ENCODE measurements at places on chromosomes 16 and 17.

- no peak for DNase-seq
Observed at GRCh38 chr16:14333361-14333760, 262.2 kb downstream of the MRTFB start.

- DNase-seq = no peak
Observed at GRCh38 chr16:85981826-85982562, 83.0 kb downstream of the IRF8 start.

- no peak for DNase-seq
Observed at GRCh38 chr16:35188288-35189155, 1729.1 kb downstream of the TP53TG3F start.

DNA sequence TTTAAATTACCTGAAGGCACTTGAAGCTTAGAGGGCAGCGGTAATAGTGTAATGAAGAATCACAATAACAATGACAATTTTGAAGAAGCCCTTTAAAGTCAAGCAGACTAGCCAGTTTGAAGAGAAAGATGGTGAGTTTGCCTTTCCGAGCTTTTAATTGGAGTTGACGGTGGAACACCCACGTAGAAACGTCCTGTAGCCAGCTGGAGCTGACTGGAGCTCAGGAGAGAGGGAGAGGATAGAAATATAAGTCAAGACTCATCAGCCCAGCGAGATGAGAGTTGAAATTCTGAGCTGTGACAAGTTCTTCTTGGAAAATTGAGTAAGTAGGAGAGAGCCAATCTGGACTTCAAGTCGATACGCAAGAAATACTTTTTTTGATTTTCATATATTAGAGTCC is 91.7 kb upstream of the CACNG3 start:
- no peak for DNase-seq

DNA sequence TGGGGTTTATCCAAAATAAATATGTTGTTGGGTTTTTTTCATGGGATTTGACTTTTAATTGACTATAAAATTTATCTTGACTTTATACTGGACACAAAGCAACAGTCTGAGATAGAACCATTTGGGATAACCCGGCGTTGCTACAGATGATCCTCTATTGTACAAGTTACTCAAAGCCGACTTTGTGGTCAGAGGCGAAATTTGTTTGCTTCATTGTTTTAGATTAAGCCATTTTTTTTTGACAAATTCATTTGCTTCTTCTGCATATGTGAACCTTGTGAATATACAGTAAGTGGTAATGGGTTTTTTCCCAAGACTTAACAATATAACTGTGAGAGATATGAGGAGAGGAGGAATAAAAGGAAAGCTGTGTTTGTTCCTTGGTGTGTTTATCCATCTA is 11.8 kb downstream of the MYO1D start:
- no peak for DNase-seq

- DNase-seq = no peak
Observed at GRCh38 chr16:65054457-65054856, 67.4 kb downstream of the CDH11 start.

DNA sequence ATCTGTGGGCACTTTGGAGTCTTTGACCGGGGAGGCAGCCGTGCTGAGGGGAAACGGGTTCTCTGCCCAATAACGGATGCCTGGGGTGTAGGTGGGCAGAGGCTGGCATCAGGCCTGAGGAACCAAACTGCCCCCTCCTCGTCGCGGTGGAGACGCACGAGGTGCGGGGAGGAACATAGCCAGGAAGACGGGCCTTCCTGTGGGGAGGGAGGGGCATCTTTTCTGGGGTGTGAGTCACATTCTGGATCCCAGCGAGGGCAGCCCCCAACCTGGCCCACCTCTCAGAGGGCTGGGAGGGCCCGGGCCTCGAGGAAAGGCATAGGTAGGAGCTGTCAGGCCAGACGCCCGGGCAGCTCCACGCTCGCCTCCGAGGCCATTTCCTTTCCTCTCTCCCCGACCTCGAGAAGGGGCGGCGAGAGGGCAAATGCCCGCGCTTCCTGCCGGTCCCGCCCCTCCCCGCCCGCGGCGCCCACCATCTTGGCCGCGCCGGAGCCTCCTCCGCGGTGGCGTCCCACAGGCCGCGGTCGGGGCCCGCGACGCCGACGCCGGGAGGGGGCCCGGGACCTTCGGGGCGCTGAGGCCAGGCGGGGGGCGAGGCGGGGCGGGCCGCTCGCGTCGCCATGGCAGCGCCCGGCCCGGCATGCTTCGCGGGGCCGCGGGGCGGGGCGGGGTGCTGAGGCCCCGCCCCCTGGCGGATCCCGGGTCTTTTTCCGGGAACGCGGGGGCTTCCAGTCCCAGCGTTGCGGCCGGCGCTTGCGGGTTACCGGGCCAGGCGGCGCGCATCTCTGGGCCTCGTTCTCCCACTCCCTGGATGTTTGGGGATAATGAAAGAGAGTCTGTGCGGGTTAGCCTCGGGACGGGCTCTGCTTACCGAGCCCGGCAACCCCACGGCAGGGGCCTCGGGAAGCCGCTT is 13.2 kb downstream of the RAI1 start:
- DNase-seq = peak; percentile 20

GRCh38 chr16:51816929-51817328 is 665.9 kb upstream of the SALL1 start:
- DNase-seq = no peak

- no peak for DNase-seq
Observed at GRCh38 chr17:82899941-82900340, 60.1 kb upstream of the ZNF750 start.

DNA sequence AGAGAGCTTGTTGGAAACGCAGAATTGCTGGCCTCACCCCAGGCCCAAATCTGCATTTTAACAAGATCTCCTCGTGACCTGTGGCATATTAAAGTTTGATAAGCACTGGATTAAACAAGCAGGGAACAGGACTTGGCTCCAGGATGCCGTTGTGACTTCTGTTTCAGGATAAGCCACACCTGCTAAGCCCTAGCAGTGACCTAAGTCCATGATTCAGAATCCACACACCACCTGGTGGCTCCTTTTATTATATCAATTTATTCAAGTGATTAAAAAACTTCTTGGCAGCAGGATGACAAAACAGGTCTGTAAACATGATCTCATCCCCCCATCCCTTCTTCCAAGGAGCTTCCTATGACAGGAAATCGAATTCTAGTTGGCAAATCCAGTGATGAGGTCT is 9.1 kb downstream of the NAGPA start:
- DNase-seq = no peak

- DNase-seq = no peak
Observed at GRCh38 chr17:4898351-4898750, 985 bp upstream of the C17orf107 start.

DNA sequence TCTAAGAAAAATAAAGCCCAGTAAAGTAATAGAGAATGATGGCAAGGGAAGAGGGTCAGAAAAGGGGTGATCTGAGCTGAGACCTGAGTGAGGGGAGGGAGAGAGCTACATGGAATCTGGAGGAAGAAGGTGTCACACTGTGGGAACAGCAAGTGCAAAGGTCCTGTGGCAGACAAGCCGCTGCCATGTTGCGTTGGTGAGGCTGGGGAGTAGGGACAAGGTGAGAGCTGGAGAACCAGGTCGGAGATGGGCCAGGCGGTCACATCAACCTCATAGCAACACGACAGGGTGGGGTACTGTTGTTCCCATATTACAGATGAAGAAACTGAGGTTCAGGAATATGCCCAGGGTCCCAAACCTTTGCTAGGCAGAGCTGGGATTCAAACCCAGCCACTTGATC is 16.6 kb upstream of the CALB2 start:
- no peak for DNase-seq

DNA sequence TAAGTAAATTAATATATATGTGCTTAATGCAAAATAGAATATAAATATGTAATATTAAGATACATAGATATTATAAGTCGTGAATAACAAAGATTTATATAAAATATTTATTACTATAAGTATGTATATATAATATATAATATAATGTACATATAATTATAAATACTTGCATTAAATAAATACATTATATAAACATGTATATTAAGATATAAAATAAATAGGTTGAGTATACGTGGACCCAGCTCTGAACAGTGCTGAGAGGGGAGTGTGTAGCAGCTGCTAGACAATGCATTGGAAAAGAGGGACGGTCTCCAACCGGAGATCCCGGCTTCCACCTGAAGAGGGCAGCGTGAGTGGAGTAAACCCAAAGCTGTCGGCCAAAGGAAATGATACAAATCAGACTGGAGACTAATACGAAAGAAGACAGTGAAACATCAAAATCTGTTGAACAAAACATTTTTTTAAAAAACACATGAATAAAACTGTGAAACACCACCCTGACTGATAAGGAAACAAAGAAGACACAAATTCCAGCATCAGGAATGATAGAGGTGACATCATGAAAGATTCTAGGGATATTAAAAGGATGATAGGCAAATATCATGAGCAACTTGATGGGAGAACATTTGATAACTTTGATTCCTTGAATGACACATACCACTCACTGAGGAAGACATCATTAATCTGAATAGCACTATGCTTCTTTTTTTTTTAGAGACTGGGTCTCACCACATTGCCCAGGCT is 125.4 kb upstream of the CHMP6 start:
- DNase-seq = no peak

- DNase-seq = no peak
Observed at GRCh38 chr17:76481071-76481655, 13.8 kb downstream of the AANAT start.

- no peak for DNase-seq
Observed at GRCh38 chr16:86117756-86118155, 218.8 kb downstream of the IRF8 start.

- no peak for DNase-seq
Observed at GRCh38 chr17:45751466-45751865, 32.7 kb upstream of the CRHR1 start.

DNA sequence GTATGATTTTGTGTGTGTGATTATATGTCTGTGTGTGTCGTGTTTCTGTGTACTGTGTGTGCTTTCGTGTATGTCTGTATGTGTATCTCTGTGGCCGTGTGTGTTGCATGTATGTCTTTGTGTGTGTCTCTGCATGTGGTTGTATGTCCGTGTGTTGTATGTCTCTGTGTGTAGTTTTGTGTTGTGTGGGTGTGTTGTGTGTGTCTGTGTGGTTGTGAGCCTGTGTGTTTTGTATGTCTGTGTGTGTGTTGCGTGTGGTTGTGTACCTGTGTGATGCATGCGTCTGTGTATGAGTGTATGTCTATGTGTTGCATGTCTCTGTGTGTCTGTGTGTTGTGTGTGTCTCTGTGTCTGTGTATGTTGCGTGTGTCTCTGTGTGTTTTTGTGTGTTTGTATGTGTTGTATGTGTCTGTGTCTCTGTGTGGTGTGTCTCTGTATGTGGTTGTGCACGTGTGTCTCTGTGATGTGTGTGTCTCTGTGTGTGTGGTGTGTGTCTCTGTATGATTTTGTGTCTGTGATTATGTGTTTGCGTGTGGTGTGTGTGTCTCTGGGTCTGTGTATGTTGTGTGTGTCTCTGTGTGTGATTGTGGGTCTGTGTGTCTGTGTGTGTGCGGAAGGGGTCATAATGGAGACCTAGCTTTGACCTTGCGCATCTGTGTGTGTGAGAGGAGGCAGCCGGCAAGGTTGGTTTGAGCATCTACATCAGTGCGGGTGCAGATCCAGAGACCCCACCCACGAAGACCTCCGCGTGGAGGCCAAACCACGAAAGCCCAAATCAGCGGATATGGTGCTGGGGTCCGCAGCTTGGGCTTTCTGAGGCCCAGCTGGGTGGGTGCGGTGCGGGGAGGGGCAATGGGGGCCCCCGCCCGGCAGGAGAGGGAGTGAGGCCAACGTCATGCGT is 212.6 kb upstream of the GSE1 start:
- DNase-seq = no peak

DNA sequence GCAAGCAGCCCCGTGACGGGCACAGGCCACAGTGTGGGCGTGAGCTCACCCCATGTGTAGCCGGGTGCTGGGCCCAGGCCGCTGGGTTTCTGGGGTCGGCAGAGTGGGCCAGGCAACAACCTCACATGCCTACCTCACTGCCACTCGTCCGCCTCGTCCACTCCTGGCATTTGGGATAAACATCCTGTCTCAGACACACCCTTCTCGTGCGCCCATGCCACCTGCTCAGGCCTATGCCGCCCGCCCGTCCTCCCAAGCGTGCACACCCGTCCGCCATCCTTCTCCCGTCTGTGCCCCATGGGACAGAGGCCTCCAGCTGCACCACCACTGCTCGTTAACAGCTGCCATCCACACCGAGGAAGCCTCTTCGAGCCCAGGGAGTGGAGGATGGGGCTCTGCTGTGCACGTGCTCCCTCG is 64.3 kb downstream of the KLHDC4 start:
- no peak for DNase-seq

- no peak for DNase-seq
Observed at GRCh38 chr16:85901773-85902365, 2.9 kb downstream of the IRF8 start.

GRCh38 chr17:6244253-6244652 is 174.1 kb downstream of the WSCD1 start:
- DNase-seq = no peak

DNA sequence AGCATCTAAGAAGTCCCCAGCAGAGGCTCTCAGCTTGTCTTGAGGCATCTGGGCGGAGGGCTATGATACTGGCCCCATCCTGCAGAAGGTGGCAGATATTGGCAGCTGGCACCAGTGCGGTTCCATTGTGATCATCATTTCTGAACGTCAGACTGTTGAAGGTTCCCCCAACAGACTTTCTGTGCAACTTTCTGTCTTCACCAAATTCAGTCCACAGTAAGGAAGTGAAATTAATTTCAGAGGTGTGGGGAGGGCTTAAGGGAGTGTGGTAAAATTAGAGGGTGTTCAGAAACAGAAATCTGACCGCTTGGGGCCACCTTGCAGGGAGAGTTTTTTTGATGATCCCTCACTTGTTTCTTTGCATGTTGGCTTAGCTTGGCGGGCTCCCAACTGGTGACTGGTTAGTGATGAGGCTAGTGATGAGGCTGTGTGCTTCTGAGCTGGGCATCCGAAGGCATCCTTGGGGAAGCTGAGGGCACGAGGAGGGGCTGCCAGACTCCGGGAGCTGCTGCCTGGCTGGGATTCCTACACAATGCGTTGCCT is at the start of gene CIITA:
CIITA (plus strand) TSS at position 404 of the 543 bp plus-strand sequence; CDS start at position 533, 129 bp downstream.
- DNase-seq = no peak

- DNase-seq = no peak
Observed at GRCh38 chr17:78133971-78134898, 3.7 kb downstream of the TMC8 start.
